ENCODE measurements at places on chromosomes 11 and 22. TPM values are rescaled to one million over a fixed set of nuclear protein-coding genes. Genes with fewer than 3 reads are reported as not detected.

- H3K27ac ChIP-seq: peak overlapping the region; percentile 91
- peak overlapping the region; percentile 73 for H3K4me3 ChIP-seq
- DNase-seq: no peak
- peaks cover 6% of the 10 kb centered on the region for H3K27me3 ChIP-seq
Observed at GRCh38 chr22:43955883-43956782, 891 bp downstream of the SAMM50 start.

Gene MRGPRF
- 83.9 TPM for total RNA-seq

Gene MS4A3
- total RNA-seq: not detected

Gene IGLL1
- 0.55 TPM for total RNA-seq

DNA sequence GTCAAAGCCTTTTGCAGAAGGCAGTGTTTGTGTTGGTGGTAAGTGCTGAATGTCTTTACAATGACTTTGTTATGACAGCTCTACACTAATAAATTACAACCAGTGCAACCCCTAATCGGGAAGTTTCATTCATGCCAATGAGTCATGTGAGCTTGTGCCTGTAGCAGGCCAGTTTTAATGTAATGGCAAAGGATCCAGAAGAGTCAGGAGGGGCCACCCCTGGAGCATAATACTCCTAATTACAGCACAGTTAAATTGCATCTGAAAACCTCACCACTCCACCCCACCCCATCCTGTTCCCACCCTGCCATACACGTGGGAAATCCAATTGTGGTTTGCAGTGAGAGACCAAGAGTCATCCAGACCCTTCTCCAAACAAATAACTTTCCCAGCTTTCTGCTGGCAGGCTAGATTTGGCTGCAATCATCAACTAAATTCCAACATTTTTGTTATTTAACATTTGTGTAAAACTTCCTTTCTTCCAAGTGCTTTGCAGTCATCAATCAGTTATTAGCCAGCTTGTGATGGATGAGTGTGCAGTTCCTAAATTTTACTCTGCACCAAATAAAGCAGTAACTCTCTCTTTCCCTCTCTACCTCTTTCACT is 277.3 kb upstream of the FAT3 start:
- no peak overlapping the region for H3K27ac ChIP-seq
- H3K4me3 ChIP-seq: no peak overlapping the region
- DNase-seq: no peak
- H3K36me3 ChIP-seq: no peaks in the 10 kb centered on the region

DNA sequence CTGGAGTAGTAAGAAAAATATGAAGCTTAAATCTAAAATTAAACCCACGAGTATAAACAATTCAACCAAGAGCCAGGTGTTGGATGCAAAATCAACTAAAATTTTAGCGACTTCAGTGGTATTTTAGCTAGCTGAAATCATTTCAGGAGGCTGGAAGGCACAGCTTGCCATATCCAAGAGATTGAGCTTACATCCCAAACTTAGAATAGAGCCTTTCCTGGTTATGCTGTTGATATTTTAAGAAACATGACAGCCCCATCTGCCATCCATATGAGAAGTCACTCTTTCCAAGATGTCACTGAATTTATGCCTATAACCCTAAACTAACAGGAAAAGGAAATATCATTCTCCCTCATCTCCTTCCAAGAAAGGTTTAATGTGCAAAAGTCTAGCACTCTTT is 334.0 kb downstream of the KCNA4 start:
- H3K4me1 ChIP-seq: no peaks in the 10 kb centered on the region
- H3K27ac ChIP-seq: no peak overlapping the region
- no peak overlapping the region for H3K4me3 ChIP-seq
- DNase-seq: no peak

Gene SLC43A3
- 10.5 TPM for total RNA-seq

Gene UBQLN3
- not detected for total RNA-seq

- H3K27me3 ChIP-seq: peaks cover 4% of the 10 kb centered on the region
- no peak overlapping the region for H3K4me3 ChIP-seq
- no peak for DNase-seq
- no peaks in the 10 kb centered on the region for H3K36me3 ChIP-seq
- no peak overlapping the region for H3K27ac ChIP-seq
- peaks cover 21% of the 10 kb centered on the region for H3K4me1 ChIP-seq
Observed at GRCh38 chr11:7250166-7250565, 1.5 kb upstream of the SYT9 start.

DNA sequence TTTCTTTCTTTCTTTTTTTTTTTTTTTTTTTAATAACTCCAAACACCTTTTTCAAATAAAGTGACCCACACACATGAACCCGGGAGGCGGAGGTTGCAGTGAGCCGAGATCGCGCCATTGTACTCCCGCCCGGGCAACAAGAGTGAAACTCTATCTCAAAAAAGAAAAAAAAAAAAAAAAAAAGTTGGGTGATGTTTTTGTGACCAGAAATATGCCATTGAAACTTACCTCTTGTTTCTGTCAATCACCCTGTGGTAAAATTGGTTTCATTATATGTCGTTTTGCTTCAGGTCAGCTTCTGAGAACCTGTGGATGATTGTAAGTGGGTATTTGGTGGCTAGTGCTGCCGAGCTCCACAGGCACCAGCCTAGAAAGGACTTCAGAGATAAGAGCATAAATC is 238.8 kb downstream of the TBC1D22A start:
- H3K27me3 ChIP-seq: no peaks in the 10 kb centered on the region
- H3K27ac ChIP-seq: no peak overlapping the region
- peaks cover 17% of the 10 kb centered on the region for H3K36me3 ChIP-seq
- DNase-seq: no peak
- no peak overlapping the region for H3K4me3 ChIP-seq

Gene EP300
- 159 TPM for total RNA-seq

Gene FOLR1
- 22.6 TPM for total RNA-seq

Gene P4HA3
- total RNA-seq: not detected

DNA sequence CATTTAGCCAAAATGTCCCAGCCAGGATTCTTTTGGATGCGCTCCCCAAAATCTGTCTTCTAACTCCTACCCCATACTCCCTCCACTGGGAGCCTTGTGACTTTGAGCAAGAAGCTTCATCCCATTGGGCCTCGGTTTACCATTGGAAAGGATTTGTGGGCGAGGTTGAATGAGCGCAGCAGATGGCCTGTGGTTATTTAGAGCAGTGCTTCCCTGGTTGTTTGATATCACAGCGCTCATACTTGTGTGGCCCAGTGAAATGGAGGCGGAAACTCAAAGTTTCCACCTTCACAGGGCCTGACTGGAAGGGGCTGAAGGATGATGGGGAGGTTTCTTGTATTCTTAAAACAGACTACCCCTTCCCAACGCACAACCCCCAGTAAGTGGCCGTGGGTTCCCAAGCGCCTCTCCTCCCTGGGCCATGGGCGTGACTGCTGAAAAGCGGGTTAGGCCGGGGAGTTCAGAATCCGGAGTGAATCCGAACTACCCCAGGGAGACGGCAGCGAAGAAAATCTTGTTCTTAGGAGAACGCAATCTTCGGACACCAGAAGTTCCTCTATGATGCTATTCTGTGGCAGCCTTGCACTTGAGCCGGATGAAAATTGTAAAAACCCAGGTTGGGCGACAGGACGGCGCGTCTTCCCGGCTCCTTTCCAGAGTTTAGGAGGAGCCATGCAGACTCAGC is 1.2 kb upstream of the ATF4 start:
- peaks cover 53% of the 10 kb centered on the region for H3K4me1 ChIP-seq
- H3K27ac ChIP-seq: peak overlapping the region; percentile 98
- H3K27me3 ChIP-seq: no peaks in the 10 kb centered on the region
- H3K4me3 ChIP-seq: peak overlapping the region; percentile 100
- peak; percentile 67 for DNase-seq

DNA sequence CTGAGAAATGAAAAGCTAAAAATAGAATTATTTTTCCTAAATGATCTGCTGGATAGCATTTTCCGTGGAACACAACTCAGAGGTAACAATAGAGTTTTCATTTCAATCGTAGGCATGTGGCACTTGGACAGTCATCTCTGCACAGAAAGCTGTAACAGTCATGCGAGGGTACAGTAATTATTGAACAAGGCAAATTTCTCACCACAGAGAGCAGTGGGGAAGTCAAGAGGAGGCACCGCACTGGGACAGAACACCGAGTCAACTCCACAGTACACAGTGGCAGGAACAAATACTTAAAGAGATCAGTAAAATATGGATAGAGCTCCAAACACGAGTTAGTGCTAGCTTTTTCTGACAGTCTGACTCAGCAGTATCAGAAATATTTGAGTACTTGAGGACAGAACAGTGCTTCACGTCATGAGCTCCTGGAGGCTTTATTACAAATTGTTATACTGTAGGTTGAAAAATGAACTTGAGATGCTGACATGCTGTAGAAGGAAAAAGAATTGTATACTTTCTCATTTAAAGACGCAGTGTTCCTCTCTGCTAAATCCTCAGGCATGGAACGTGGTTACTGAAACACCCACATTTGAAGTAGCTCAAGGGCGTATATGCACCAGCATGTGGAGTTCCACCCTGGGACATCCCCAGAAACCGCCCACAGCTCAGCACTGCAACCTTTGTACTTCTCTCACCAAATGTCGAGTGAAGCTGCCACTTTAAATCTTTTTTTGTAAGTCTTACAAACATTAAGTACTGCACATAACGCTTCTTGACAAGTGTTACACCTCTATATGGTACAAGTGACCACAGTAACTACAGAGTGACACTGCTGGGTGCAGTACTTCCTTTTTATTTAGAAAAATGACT is 27.4 kb upstream of the YPEL1 start:
- H3K4me1 ChIP-seq: no peaks in the 10 kb centered on the region
- no peak for DNase-seq
- H3K36me3 ChIP-seq: peaks cover 98% of the 10 kb centered on the region
- no peak overlapping the region for H3K4me3 ChIP-seq
- H3K27me3 ChIP-seq: no peaks in the 10 kb centered on the region
- peak overlapping the region; percentile 8 for H3K27ac ChIP-seq

GRCh38 chr22:31193092-31193491 is 19.0 kb upstream of the LIMK2 start:
- no peaks in the 10 kb centered on the region for H3K4me1 ChIP-seq
- H3K36me3 ChIP-seq: peaks cover 19% of the 10 kb centered on the region
- H3K27me3 ChIP-seq: no peaks in the 10 kb centered on the region
- no peak for DNase-seq
- no peak overlapping the region for H3K27ac ChIP-seq

- H3K27me3 ChIP-seq: no peaks in the 10 kb centered on the region
- no peak overlapping the region for H3K4me3 ChIP-seq
- DNase-seq: peak; percentile 32
- no peaks in the 10 kb centered on the region for H3K36me3 ChIP-seq
Observed at GRCh38 chr11:107898270-107898669, 30.0 kb upstream of the RAB39A start.

GRCh38 chr11:11089805-11090204 is 232.0 kb upstream of the ZBED5 start:
- H3K27me3 ChIP-seq: no peaks in the 10 kb centered on the region
- no peak for DNase-seq
- no peak overlapping the region for H3K4me3 ChIP-seq
- no peaks in the 10 kb centered on the region for H3K36me3 ChIP-seq

Gene MYBPC3
- not detected for total RNA-seq

Gene TMEM191B
- total RNA-seq: not detected

Gene CATSPER1
- total RNA-seq: not detected

DNA sequence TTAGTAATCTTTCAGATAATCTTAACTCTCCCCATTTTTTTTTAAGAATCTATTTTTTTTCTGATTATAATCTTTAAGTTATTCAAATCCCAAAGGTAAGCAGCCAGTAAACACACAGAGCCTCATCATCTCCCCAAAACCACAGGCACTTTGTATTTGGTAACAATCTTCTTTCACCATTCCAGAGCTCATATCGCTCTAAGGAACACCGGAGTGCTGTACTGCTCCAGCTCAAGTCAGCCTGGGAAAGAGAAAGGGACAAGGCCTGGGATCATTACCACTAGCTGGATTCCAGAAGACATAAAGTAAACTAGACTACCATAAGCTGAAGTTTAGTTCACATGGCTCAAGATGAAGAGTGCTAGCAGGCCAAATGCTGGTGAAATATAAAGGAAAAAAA is 73.0 kb upstream of the APOA1 start:
- H3K27ac ChIP-seq: no peak overlapping the region
- H3K27me3 ChIP-seq: no peaks in the 10 kb centered on the region
- no peaks in the 10 kb centered on the region for H3K36me3 ChIP-seq
- no peak overlapping the region for H3K4me3 ChIP-seq
- no peak for DNase-seq

- no peak overlapping the region for H3K27ac ChIP-seq
- no peaks in the 10 kb centered on the region for H3K4me1 ChIP-seq
- no peak overlapping the region for H3K4me3 ChIP-seq
- no peak for DNase-seq
Observed at GRCh38 chr11:104564921-104565582, 333.2 kb downstream of the CASP12 start.

- no peaks in the 10 kb centered on the region for H3K27me3 ChIP-seq
- H3K4me1 ChIP-seq: peaks cover 8% of the 10 kb centered on the region
- H3K36me3 ChIP-seq: peaks cover 67% of the 10 kb centered on the region
- H3K27ac ChIP-seq: peak overlapping the region; percentile 53
Observed at GRCh38 chr22:40325315-40325714, 21.0 kb upstream of the ADSL start.

Gene LDLRAD3
- total RNA-seq: 22.8 TPM

Gene HEPN1
- total RNA-seq: not detected

GRCh38 chr22:40345271-40345670 is 1.0 kb upstream of the ADSL start:
- H3K4me3 ChIP-seq: peak overlapping the region; percentile 80
- no peaks in the 10 kb centered on the region for H3K27me3 ChIP-seq
- H3K27ac ChIP-seq: no peak overlapping the region
- peaks cover 5% of the 10 kb centered on the region for H3K36me3 ChIP-seq

Gene SLC22A6
- not detected for total RNA-seq

GRCh38 chr11:122179961-122180834 is 64.2 kb upstream of the BLID start:
- no peak for DNase-seq
- no peaks in the 10 kb centered on the region for H3K36me3 ChIP-seq
- peaks cover 7% of the 10 kb centered on the region for H3K4me1 ChIP-seq
- H3K27me3 ChIP-seq: no peaks in the 10 kb centered on the region

GRCh38 chr11:117909611-117910382 is 19.4 kb downstream of the TMPRSS13 start:
- DNase-seq: no peak
- H3K4me1 ChIP-seq: no peaks in the 10 kb centered on the region
- H3K27me3 ChIP-seq: peaks cover 13% of the 10 kb centered on the region
- no peaks in the 10 kb centered on the region for H3K36me3 ChIP-seq

Gene P2RY2
- not detected for total RNA-seq

Gene SNRPD3
- 121 TPM for total RNA-seq

Gene CCDC85B
- 68.9 TPM for total RNA-seq

DNA sequence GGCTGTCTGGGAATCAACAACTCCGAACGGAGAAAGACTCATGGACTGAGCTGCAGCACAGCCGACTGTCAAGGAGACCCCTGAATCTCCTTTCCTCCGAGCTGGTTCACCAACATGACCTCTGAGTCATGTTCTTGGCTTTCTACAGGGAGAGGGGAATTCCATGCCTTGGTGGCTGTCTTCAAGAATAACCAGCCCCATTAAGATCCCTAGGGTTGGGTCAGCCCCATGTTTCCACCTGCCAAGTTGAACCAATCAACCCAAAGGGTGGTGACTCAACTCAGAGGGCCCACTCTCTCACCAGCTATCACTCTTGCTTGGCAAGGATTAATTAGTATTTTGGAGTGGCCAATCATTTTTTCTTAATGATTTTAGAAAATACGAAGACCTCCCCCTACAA is 28.3 kb upstream of the IGSF22 start:
- H3K27ac ChIP-seq: no peak overlapping the region
- DNase-seq: no peak
- H3K36me3 ChIP-seq: no peaks in the 10 kb centered on the region

- no peak for DNase-seq
- H3K27me3 ChIP-seq: peaks cover 100% of the 10 kb centered on the region
- H3K4me1 ChIP-seq: peaks cover 27% of the 10 kb centered on the region
- H3K27ac ChIP-seq: no peak overlapping the region
- H3K36me3 ChIP-seq: no peaks in the 10 kb centered on the region
Observed at GRCh38 chr11:1224491-1225385, 1.9 kb downstream of the MUC5B start.

Gene CD3E
- 7.1 TPM for total RNA-seq
